Femur (tissue), 1 donor: ENCODE measurements at places on chromosomes 1 and 21.

GRCh38 chr1:3599286-3599811 is 12.0 kb downstream of the MEGF6 start:
- no peak for DNase-seq

DNA sequence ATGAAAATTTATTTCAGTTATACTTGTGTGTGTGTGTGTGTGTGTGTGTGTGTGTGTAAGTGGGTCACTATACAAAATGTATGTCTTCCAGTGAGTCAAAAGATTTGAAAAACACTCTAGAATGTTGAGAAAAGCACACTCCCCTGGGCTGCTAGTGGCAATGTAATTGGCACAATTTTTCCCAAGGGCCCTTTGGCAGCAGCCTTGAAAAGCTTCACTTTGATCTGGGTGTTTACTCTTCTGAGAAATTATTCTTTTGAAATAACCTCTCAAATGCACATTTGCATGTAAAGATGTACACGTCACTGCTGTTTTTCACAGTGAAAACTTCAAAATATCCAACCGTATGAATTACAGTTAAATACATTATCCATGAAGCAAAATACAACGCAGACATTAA is 22.1 kb upstream of the SLC44A3 start:
- no peak for DNase-seq

DNA sequence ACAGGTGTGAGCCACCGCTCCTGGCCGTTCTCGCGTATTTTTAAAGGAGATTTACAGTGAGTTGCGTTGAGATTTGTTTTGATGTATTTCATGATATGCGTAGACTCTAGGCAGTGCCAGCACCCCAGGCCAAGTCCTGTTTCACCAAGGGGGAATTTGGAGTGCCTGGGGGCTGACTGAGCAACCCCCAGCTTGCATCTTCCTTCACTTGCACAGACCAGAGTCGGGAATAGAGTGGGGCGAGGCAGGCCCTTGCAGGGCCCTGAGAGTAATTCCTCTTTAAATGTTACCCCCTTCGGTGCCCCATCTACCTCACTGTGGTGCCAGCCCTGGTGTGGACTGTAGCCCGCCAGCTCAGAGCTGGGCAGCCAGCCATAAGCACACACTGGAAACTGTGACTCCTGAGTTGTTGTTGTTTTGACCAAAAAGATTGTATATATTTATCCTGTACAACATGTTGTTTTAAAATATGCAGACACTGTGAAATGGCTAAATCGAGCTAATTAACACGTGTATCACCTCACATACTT is 269.5 kb downstream of the NPHP4 start:
- no peak for DNase-seq

DNA sequence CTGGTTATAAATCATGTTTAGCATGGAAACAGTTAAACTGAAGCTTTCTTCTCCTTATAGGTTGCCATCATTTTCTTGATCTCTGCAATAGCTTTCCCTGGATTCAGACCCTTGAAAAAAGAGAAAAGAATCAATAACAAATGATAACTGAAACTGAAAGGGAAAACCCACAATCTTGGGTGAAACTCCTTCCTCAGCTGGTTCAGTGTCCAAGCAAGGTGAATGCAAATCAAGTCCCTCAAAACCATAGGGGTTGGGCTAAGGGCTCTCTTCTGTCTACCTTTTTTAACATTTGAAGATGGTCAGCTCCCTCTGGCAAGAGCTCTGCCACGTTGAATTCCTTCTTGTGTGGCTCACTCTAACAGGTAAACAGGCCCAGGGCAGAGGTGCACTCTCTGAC is 7.1 kb upstream of the ATP13A2 start:
- DNase-seq = no peak

- DNase-seq = no peak
Observed at GRCh38 chr1:158685085-158685484, 1.4 kb downstream of the SPTA1 start.
